H9 (cell line): ENCODE measurements at places on chromosomes 3 and 15. TPM values are rescaled to one million over a fixed set of nuclear protein-coding genes. Genes with fewer than 3 reads are reported as not detected.

The LRRC49 gene
- total RNA-seq = 8.3 and 9.3 TPM in 2 replicates

DNA sequence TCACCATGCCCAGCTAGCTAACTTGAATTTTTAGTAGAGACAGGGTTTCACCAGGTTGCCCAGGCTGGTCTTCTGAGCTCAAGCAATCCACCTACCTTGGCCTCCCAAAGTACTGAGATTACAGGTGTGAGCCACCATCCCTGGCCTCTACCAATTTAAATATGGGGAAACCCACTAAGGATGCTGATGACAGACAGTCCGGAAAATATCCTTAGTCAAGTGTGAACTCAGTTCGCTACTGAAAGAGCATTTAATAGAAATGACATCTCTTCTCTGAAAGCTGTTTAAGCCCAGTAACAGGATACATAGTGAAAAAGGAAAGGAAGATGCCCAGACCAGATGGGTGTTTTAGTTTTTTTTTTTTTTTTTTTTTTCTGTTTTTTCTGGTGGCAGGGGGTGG, 7.7 kb upstream of the GRAMD2A start:
- no peak for DNase-seq

GRCh38 chr3:14138109-14138877, 13.4 kb downstream of the TMEM43 start:
- no peak for DNase-seq

The UBA7 gene
- total RNA-seq = 0.85 and 1.0 TPM in 2 replicates

DNA sequence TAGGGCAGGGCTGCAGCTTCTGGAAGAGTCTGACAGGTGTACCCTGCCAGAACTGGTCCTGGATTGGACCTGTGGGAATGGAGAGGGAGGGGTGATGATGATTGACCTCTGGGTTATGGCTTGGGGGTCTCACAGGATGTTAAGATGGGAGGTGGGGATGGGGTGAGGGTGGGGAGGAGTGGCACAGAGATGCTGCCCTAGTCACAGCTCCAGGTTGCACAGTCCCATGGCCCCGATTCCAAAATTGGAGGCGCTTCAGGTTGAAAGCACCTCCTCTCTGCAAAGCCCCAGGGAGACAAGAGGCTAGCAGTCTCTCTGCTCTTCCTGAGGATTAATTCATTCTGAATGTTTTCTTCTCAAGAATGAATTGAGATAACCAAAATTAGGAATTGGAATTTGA, 101.4 kb downstream of the FAM43A start:
- no peak for DNase-seq

- no peak for DNase-seq
Measured at GRCh38 chr3:139974809-139975425, 39.9 kb downstream of the CLSTN2 start.

DNA sequence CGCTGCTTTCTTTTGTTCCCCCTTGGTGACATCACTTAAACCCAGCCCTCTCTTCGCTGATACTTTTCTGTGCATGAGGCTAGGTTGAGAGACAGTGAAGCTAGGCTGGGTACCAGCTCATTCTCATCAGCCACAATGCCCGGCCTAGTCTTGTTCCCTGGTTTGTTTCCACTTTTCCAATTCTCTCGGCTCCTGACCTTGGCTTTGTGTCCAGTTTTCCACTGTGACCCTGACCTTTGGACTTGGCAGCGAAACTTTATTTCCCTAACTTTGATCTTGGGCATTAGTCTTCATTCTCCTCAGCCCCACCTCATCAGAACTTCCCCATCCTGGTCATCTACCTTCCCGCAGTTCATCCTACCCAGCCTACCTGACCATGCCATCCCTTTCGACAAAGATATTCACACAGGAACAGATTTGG, 908 bp upstream of the ADPGK start:
- DNase-seq = no peak

DNA sequence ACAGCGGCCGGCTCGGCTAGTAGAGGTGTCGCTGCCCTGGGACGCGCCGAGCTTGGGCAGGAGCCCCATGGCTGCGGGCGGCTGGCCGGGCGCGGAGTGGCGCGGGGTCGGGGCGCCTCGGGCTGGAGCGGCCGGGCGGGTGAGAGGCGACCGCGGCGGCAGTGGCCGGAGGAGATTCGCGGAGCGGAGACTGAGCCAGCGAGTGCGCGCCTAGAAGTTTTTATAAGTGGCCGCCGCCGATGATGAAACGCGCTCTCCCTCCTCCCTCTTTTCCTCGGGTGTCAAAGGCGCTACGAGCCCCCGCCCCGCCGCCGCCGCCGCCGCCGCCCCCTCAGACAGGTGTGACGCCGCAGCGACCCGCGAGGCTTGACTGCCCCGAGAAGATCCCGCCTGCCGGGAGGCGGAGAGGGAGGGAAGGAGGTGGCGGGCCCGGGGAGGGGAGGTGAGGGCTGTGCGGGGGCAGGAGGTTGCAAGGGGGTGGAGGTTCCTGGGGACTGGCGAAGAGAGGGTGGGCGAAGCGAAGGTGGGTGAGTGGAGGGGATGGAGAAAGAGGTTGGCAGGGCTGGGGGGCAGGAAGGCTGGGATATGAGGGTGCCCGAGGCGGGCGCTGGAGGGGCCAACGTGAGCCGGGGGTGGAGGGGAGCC, at the start of gene SLCO2A1:
Gene SLCO2A1 (minus strand): TSS at position 192 of the 645 bp plus-strand sequence. CDS start 123 bp downstream, at position 69.
- peak; percentile 66 for DNase-seq

GRCh38 chr3:157592769-157593168, 89.6 kb upstream of the VEPH1 start:
- no peak for DNase-seq
